ENCODE measurements at places on chromosomes 6 and 20.
A peak's percentile ranks its signal among the peaks of the same experiment; 100 is the strongest.

GRCh38 chr6:168083514-168083885 lies 4.5 kb upstream of the FRMD1 start:
- DNase-seq: no peak

GRCh38 chr20:57398231-57398821 lies 7.1 kb downstream of the RBM38 start:
- DNase-seq: peak; percentile 82

- no peak for DNase-seq
Measured at GRCh38 chr20:20076297-20077065, 24.1 kb downstream of the CFAP61 start.

DNA sequence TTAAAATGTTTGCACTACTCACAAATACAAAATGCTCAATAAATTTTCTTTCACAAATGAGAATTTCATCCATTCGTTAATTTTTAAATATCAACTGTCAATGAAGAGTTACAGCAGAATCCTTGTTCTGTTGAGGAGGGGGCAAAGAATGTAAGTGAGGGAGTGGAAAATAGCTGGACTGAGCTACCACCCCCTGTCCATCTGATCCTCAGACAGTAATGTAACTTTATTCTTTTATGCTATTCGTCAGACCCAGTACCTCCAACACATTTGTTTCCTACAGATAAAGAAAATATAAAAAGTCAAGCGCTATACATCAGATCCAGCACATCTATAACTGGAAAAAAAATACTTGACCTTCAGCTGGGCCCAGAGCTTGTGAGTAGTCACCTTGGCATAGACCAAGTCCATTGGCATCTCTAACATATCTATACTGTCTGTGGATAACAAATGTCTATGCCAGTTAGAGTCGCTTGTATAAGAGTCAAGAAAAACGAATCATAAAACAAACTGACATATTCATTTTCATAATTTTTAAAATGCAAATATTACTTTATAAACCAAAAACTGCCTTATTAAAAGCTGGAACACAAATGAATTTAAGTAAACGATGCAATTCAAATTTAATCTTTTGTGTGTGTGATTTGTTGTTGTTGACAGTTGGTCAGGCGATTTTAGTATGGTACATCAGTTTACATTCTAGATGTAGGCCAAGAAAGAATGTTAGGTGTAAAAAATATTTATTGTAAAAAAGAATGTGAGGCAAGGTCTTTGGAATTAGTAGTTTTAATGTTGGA lies 57.2 kb upstream of the HFE start:
- DNase-seq: no peak

DNA sequence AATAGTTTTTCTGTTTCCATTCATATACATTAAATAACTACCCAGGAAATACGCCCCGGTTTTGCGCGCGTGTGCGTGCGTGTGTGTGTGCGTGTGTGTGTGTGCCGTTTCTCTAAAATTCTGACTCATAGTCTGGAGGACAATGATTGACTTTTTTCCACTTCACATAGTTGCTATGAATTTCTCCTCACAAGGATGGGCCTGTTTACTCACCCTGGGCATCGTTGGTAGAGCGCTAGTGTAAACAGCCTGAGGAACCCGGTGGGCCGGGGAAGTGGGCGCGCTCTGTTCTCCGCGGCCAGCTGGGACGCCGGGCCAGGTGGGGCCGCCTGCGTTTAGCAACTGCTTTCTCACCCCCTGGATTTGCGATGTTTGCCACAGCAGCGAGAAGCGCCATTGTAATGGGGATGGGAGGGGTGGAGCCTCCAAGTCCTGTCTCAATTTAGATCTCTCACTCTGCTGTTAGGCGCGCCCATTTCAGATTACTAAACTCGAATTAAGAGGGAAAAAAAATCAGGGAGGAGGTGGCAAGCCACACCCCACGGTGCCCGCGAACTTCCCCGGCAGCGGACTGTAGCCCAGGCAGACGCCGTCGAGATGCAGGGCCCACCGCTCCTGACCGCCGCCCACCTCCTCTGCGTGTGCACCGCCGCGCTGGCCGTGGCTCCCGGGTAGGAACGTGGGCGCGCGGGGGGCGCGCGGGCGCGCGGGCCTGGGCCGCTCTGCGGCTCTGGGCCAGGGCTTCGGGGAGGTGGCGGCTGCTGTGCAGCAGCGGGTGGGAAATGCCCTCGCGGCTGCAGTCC lies at the start of gene CD109:
Gene CD109 (plus strand): TSS at position 585 of the 803 bp plus-strand sequence. CDS start 13 bp downstream, at position 598.
- peak; percentile 35 for DNase-seq

DNA sequence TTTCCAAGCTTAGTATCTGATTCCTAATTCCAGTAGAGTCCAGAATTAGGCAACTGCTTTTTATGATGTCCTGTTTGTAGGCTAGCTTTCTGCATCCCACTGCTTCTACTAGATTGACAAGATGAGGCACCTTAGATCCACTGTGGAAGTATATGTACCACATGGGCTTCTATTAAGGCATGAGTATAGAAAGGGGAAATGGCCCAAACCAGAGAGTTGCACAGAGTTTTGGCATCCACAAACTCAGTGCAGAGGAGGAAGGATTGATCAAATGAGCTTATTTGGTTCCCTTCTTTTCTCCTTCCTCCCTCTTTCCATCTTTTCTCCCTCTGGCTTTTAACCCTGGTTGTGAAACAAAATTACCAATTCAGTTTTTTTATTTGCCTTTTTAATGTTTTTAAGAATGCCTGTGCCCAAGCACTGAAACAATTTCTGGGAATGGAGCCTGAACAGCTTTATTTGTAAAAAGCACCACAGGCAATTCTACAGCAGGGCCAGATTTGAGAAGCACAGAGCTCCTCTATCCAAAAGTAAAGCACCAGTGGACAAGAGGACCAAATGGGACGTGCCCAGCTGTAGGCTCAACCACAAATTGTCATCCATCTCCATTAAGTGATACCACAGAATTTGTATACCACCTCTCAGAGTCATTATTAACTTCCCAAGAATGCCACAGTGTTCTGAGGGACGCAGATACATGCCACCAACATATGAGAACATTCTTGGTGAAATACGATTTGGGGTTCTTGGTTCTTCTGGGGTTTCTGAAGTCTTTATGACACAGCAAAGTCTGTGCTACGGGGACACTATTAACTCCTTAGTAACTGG lies 969.1 kb downstream of the KIF16B start:
- DNase-seq: no peak

DNA sequence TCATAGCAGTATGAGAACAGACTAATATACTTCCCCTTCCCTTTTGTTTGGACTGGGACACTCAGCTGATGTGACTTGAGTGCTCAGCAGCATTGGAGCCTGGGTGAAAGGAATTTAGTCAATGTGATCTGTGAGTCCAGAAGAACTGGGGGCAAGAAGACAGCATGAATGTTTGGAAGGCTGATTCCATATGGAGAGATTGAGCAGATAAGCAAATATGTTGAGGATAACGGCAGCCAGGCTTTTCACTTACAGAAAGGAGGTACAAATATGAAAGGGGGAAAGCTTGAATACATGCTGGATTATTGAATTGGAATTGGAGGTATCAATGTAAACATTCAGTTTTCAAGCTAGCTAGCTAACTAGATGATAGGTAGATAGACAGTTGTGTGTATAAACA lies 37.8 kb upstream of the SMAP1 start:
- no peak for DNase-seq

DNA sequence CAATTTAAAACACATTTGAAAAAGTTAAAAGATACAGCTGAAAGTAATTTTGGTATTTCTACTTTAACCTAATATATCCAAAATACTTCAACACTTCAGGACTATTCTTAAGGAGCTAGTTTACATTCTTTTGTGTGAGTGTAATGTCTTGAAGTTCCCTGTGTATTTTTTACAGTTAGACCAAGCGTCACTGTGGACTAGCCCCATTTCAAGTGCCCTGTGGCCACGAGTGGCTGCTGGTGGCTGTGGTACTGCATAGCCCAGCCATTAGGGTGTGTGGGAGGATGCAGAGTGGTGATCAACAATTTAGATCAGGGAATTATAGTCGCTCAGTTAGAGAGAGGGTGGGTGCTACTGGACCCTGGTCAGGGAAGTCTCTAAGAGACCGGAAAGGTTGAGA lies 869 bp upstream of the CST5 start:
- DNase-seq: no peak

DNA sequence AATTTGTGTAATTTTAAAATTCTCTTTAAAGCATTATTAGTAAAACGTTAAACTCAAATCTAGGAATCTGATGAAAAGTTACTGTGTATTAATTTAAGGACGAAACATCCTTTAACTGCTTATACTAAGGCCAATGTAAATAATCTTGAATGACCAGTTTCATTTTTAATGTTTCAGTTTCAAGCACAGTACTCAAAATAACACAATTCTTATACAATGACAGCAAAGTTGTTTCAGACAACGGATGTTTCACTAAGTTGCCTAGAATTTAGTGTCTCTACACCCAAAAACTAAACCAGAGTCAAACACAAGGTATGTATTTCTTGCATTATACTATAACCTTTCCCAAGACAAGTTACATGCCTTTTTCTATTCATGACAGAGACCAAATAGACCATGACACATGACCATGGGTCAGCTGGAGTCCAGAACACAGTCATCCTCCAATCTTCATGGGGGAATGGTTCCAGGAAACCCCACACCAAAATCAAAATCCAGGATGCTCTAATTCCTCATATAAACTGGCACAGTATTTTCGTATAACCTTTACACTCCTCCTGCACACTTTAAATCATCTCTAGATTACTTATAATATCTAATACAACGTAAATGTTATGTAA lies 7.7 kb downstream of the PHIP start:
- DNase-seq: no peak

GRCh38 chr6:4957521-4958231 lies 46.2 kb downstream of the RPP40 start:
- no peak for DNase-seq

DNA sequence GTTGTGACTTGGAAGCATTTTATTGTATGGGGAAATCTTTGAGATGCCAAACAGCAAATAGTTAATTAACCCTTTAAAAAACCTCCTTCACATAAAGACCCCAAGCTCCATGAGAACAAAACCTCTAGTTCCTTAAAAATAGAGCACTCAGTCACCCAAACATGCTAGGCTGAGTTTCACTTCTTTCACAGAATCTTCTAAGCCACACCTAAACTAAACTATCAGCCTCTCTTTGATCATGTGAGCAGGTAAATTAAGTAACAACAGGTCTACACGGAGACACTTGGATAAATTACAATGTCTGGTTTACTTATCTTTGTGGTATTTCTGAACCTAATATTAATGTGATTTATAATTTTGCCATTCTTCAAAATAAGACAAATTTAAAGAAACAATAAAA lies 205.2 kb upstream of the MARCKS start:
- DNase-seq: no peak

DNA sequence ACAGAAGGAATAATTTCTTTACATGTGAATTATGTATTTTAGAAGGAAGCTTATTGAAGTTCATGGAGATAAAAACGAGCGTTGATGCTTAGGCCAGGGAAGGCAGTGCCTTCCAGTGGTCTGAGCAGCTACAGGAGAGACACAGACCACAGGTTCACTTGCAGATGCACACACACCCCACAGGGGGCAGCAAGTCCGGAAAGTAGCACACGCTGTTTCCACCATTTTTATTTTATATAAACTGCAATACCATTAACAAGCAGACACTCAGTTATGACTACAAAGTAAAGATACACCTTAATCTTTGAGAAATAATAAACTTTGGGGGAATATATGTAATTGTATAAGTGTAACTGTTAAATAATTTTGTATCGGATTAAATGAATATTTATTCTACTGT lies 13.5 kb upstream of the DACT2 start:
- no peak for DNase-seq

- DNase-seq: no peak
Measured at GRCh38 chr6:166864333-166864732, 92.0 kb downstream of the RNASET2 start.

- DNase-seq: no peak
Measured at GRCh38 chr6:133016631-133017030, 202.3 kb downstream of the RPS12 start.

- no peak for DNase-seq
Measured at GRCh38 chr6:45706319-45706718, 309.3 kb downstream of the CLIC5 start.

- no peak for DNase-seq
Measured at GRCh38 chr6:24949020-24949569, 13.3 kb upstream of the RIPOR2 start.

GRCh38 chr6:133612459-133612858 lies 276.5 kb upstream of the TCF21 start:
- DNase-seq: no peak

DNA sequence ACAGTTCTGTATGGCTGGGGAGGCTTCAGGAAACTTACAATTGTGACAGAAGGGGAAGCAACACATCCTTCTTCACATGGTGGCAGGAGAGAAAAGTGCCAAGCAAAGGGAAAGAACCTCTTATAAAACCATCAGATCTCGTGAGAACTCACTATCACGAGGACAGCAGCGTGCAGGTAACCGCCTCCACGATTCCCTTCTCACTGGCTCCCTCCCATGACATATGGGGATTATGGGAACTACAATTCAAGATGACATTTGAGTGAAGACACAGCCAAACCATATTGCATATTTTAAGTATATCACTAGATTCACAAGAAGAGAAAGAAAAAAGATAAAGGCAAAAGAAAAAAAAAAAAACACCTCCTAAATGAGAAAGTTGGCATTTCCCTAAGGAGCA lies 431.9 kb upstream of the RGS17 start:
- DNase-seq: no peak

- DNase-seq: no peak
Measured at GRCh38 chr6:47230579-47230978, 79.1 kb downstream of the TNFRSF21 start.

DNA sequence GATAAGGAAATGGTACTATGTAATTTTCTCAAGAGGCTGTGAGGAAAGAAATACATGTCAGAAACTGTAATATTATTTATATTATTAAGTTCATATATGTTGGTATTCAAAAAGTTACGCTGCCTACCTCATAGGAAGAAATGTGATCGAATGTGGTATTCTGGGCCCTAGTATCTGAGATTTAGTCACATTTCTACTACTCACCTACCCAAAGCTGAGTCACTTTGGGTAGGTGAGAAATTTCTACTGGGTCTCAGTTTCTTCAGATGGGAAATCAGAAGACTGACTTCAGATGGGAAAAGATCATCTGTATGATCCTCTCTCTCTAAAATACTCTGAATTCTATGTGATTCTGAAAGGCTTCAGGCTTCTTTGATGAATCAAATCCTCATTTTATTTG lies 411.0 kb downstream of the SYNE1 start:
- no peak for DNase-seq

DNA sequence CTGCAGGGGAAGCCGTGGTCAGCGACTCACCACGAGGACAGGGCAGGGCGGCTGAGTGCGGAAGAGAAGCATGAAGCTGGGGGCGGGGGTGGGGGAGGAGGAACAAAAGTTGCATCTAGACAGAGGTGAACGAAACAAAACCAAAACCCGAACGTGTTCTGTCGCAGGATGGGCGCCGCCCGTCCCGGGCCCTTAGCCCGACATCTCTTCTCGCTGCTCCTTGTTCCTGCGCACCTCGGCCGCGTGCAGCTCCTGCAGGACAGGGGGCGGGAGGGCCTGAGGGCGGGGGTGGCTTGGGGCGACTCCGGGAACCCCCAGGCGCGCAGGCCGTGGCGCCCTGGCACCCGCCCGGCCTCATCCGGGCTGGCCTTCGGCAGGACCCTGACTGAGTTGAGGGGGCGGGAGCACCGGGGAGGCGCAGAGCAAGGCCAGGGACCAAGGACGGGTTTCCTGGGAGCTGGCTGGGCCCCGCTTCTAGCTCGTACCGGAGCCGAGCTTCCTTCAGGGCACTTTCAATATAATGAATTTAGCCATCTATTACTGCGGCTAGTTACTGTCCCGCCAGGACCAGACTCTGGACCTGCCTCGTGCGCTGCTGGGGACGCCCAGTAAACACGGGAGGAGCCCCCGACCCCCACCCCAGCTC lies 12.0 kb downstream of the STMN3 start:
- no peak for DNase-seq

Data from activated T-helper 1 cell treated with anti-CD3 and anti-CD28 coated beads, Interleukin-2, amount 50 U/mL, for 16 hours (primary cell).